ENCODE measurements at places on chromosomes 11 and 22.
A peak's percentile ranks its signal among the peaks of the same experiment; 100 is the strongest.

- no peak for DNase-seq
These were observed 50.3 kb downstream of the TEAD1 start for GRCh38 chr11:12724301-12725054.

- DNase-seq = no peak
These were observed 45.6 kb downstream of the LRRC4C start for GRCh38 chr11:41413843-41414242.

- peak; percentile 54 for DNase-seq
These were observed 39.7 kb upstream of the AKIP1 start for GRCh38 chr11:8871171-8871775.

GRCh38 chr11:64990222-64990923, 6.4 kb downstream of the BATF2 start:
- no peak for DNase-seq

- DNase-seq = no peak
These were observed 193.4 kb upstream of the BLID start for GRCh38 chr11:122309262-122309925.

- DNase-seq = no peak
These were observed 13.8 kb downstream of the TPST2 start for GRCh38 chr22:26576026-26576680.

- DNase-seq = no peak
These were observed 1419.8 kb upstream of the TENM4 start for GRCh38 chr11:80860632-80861031.

GRCh38 chr11:12087075-12088004, 23.1 kb upstream of the MICAL2 start:
- DNase-seq = no peak

GRCh38 chr11:66689661-66690590, 12.2 kb upstream of the RBM4B start:
- DNase-seq = no peak

- DNase-seq = no peak
These were observed 133.4 kb downstream of the DCDC1 start for GRCh38 chr11:31236143-31236542.

Measured in frontal cortex (tissue), 4 donors.